ENCODE measurements at places on chromosomes 4 and X. TPM values are rescaled to one million over a fixed set of nuclear protein-coding genes. Genes with fewer than 3 reads are reported as not detected.

KLB gene
- 22.0 TPM for total RNA-seq

POU4F2 gene
- not detected for total RNA-seq

OPN1LW gene
- total RNA-seq = not detected

PPEF2 gene
- 0.05 TPM for total RNA-seq

ATOH1 gene
- not detected for total RNA-seq

GLUD2 gene
- total RNA-seq = 3.7 TPM

CXorf65 gene
- not detected for total RNA-seq

GATB gene
- 17.2 TPM for total RNA-seq

ZNF518B gene
- 3.2 TPM for total RNA-seq

CRMP1 gene
- 0.13 TPM for total RNA-seq

WDR17 gene
- 0.23 TPM for total RNA-seq

COX7B2 gene
- total RNA-seq = not detected

BLTP1 gene
- total RNA-seq = 24.8 TPM

MUC7 gene
- total RNA-seq = not detected

FAM47A gene
- not detected for total RNA-seq

GPR173 gene
- total RNA-seq = 0.23 TPM

SLC9A7 gene
- total RNA-seq = 8.6 TPM

CSAG1 gene
- not detected for total RNA-seq

Measured in left lobe of liver (tissue), 2 donors.